Activated CD4-positive, alpha-beta T cell treated with anti-CD3 and anti-CD28 coated beads for 24 hours (primary cell): ENCODE measurements at places on chromosomes 5 and 9.

GRCh38 chr5:127411381-127411780, 106.1 kb upstream of the PRRC1 start:
- no peak for DNase-seq

DNA sequence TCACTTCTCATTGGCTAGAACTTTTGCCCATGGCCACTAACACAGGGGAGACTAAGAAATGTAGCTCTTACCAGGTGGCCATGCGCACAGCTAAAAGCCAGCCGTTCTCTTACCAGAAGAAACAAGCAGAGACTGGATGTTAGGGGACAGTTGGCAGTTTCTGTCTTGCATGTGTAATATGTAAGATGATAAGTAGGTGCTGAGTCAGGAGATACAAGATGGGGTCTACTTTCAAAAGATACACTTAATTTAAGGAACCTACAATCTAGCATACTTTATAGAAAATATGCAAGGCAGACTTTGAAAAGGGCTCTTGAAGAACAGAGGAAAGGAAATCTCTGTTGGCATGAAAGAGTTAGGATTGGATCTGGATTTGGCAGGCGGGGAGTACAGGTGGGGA, 244.5 kb downstream of the ZSWIM6 start:
- DNase-seq, result no peak

GRCh38 chr9:2411459-2412215, 209.9 kb upstream of the VLDLR start:
- no peak for DNase-seq

GRCh38 chr5:9713356-9713755, 83.2 kb upstream of the TAS2R1 start:
- no peak for DNase-seq

DNA sequence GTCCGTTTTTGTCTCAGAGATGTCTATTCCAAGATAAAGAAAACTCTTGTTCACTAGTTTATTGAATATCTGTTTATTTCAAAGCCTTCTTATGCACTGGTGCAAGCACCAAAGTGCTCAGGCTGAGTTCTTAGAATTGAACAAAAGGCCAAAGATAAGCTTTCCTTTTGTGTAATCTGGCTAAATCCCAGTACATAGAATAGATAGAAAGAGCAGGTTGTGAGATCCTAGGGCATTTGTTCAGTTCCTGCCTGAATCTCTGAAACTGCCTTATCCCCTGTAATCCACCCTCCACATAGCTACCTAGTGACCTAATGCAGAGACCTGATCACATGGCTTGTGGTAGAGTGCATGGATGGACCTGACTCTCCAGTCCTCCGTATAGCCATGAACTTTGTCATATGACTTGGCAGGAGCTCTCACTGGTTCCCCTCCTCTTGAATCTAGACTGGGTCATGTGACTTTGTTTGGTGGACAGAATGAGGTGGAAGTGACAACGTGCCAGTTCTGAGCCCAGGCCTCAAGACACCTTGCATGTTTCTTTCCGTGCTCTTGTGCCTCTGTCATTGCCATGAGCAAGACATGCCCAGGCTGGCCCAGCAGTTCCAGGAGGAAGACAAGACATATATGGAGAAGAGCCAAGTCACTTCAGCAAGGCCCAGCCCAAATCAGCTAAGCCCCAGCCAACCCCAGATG, 139.3 kb upstream of the SHB start:
- no peak for DNase-seq

DNA sequence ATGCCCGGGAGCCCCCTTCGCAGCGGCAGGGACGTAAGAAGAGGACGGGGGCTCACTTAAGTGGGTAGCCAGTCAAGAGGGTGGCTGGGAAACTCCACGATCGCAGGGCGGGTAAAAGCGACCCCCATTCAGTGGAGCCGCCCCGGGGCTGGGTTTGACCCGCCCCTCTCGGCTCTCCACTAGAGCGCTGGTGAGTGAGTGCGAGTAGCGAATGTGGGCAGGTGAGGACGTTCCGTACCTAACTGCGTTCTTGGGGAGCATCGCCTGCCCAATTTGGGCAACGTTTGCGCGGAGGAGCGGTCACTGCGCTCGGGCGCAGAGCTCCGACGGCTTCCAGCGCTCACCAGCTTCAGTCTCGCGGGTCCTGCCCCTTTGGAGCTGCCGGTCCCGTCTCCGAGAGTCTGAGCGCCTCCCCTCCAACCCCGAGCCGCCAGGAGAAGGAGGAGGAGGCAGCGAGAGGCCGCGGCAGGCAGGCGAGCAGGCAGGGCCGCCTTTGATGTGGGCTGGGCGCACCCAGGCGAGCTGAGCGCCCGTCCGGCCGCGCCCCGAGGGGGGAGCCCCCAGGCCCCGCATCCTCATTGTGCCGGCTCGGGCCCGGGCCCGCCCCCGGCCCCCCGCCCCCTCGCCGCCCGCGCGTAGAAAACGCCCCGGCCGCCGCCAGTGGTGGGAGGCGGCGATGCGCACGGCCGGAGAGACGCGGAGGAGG, at the start of gene FGF18:
FGF18 (plus strand) TSS at position 666 of the 706 bp plus-strand sequence. CDS start 553 bp downstream, outside the sequence.
- DNase-seq, result no peak
